ENCODE measurements at places on chromosomes 12 and 14.

DNA sequence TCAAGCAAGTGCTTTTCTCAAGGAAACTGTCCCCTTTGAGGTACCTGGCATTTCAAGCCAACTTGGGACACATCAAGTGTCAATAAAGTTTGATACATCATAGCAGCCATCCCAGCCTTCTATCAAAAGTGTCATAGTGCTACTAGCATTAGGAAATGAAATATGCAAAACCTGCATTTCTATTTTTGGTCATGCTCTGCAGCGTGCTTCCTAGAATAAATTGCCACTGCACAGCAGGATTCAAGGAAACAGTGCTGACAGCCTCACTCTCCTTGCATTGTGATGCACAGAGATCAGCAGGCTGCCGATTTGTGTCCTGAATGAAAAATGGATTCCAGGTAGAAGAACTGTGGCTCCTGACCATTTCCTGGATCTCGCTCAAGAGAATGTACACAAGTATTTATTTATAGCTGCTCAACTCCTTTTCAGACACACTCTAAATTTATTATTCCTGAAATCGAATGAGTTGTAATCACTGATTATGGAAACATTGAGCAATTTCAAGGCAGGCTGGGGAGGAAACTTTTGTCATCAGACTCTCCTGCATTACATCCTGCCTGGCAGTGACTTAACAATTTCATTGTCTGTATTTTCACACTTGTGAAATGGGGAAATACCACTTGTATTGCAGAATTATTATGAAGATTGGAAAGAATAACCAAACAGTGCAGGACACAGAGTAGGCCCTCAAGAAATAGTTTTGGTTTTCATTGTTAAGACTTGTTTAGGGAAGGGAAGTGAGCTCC is 120.9 kb downstream of the SLC38A6 start:
- DNase-seq, result no peak

DNA sequence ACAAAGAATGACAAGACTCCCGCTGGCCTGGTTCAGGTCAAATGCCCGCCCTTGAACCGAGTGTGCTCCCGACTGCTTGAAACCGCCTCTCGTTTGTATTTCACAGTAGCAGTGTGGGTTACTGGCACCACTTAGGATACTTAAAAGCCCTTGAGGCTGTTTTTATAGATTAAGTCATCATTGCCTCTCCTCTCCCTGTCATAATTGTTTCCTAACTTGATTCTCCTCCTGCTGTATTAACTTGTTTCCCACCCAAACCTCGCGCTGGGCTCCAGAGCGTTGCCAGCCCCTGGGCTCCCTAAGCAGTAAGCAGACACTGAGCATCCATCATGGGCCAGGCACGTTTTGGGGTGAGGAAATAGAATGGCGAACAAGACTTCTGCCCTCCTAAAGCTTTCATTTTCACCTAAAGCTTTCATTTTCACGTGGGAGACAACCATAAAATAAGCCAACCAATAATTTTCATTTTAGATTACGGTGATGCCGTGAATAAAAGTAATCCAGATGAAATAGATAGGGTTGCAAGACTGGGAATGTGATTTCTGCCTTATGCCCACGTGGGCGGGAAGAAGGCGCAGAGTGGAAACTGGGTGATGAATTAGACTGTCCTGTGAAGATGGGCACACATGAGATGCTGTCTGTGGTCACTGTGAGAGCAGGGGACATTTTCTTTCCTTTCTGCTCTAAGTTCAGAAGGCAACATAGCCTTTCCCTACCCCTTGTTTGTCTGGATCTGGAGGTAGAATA is 97.5 kb downstream of the PPP2R5C start:
- no peak for DNase-seq

GRCh38 chr12:117044790-117045159 is 54.4 kb downstream of the TESC start:
- DNase-seq, result no peak

GRCh38 chr12:108457006-108457733 is 57.9 kb upstream of the FICD start:
- DNase-seq, result peak; percentile 9

- no peak for DNase-seq
Measured at GRCh38 chr12:11920231-11920630, 150.5 kb upstream of the BCL2L14 start.

DNA sequence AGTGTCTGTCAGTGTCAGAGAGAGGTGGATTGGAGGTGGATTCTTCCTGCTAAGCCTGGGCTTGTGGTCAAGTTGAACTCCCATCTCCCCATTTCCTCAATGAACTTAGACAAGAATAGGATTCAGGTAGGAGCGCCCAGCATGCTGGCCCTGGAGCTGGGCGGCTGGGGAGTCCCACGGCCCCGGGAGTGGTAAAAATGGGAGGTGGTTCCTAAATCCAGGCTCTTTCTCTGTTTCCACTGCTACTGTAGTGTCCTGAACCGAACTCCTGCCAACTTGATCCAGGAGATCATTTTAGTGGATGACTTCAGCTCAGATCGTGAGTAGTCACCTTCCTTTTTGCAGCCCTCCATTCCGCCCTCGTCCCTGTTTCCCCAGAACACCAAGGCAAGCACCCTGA is 65.1 kb downstream of the GALNT16 start:
- no peak for DNase-seq

DNA sequence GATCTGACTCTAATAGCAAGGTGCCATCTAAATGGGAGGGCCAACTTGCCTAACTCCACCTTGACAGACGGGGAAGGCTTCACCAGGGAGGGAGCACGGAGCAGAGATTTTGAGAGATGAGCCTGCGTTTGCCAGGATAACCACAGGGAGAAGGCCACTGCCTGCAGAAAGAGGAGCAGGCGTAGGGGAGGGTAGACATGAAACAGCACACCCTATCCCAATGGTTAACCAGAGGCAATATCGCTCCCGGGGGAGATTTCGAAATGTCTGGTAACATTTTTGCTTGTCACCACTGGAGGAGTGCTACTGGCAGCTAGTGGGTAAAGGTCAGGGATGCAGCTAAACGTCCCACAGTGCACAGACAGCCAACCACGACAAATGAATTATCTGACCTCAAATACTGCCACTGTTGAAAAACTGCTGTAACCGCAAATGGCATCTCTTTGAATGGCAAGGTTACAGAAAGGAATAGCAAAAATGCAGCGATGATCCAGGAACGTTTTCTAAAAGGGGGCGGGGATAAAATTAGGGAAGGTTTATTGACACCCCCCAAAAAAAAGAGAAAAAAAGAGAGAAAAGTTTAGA is 126.0 kb upstream of the ATF7IP start:
- DNase-seq, result peak; percentile 65

GRCh38 chr14:69395929-69396328 is 2.2 kb downstream of the ERH start:
- DNase-seq, result no peak

GRCh38 chr14:89186856-89187376 is 230.1 kb downstream of the FOXN3 start:
- DNase-seq, result no peak

DNA sequence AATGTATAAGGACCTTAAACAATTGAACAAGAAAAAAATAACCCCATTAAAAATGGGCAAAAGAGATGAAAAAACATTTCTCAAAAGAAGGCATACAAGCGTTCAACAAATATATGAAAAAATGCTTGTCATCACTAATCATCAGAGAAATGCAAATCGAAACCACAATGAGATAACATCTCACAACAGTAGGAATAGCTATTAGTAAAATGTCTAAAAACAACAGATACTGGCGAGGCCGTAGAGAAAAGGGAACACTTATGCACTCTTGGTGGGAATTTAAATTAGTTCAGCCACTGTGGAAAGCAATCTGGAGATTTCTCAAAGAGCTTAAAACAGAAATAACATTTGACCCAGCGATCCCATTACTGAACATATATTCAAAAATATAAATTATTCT is 769.8 kb upstream of the MGAT4C start:
- no peak for DNase-seq

GRCh38 chr12:29734305-29734704 is 49.4 kb downstream of the TMTC1 start:
- no peak for DNase-seq

DNA sequence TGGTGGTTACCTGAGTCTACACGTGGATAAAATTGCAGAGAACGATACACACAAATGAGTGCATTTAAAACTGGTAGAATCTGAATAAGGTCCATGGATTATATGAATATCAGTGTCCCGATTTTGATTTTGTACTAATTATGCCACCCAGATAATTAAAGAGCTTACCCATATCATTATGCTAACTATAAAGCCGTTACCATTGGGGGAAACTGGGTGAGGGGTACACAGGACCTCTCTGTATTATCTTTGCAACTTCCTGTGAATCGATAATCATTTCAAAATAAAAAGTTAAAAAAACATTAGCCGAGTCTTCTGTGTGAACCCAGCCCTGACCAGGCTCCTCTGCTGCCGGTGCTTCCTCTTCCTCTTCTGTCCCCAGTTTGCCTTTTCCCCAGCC is 107.1 kb downstream of the SMOC1 start:
- DNase-seq, result no peak

DNA sequence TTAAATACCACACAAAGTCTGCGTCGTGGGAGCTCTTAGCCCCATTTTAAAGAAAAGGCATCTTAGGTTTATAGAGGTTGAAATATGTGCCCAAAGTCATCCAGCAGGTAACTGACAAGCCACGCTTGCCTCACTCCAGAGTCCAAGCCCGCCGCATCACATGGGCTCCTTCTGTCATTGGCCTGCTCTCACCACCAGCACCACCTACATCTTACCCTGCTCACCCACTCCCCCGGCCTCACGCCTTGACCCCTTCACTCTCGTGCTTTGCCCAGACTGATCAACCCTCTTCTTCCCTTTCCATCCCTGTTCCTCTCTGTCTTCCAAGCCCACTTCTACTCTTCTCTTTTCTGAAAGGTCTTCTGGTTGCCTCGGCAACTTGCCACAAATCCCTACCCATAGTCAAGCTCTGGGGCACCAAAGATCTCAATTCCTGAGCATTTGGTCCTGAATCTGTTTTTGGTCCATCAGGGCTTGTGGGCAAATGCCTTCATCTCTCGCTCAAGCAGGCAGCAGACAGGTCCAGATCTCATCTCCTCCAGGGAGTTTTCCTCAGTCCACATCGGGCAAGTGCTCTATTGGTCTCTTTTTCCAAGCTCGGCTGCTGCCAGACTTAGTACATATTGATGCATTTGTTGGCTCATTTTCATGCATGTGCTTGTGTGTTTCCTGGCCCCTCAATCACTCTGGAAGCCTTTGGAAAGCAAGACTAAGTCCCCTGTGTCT is 3.5 kb upstream of the KRT1 start:
- no peak for DNase-seq

DNA sequence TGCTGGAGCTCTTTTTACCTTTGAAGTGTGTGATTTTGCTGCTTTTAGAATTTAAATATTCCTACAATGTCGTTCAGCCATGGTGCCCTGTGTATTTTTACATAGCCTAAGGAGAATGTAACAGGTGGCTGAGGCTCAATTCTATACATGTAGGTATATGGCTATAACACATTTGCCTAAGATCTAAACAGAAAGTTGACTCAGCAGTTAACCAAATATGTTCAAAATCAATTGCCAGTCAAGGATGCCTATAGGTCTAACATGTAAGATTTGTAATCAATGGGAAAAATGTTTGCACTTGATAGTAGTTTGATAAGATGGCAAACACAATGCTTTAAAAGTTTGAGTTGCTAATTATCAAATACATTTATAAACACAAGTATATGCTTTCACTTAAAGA is 8.2 kb downstream of the PAWR start:
- DNase-seq, result no peak

GRCh38 chr12:61138415-61138759 is 1121.8 kb upstream of the USP15 start:
- DNase-seq, result no peak

GRCh38 chr14:54098536-54098935 is 141.9 kb upstream of the BMP4 start:
- DNase-seq, result no peak

DNA sequence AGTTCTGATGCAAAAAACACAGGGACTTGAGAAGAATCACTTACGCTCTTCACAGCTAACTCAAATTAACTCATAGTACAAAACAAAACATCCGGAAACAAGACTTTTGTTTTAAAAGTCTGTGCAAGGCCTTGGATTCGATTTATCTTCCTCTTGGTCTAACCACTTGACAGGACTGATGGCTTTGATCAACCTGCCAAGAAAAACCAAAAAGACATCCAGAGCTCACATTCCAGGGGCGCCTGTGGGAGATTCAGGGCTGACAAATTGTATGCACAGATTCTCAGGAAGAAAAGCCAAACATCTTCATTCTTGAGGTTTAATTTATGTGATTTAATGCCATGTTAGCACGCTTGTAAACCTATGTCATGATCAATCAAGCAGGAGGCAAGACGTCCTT is 129.1 kb upstream of the TMCC3 start:
- no peak for DNase-seq

DNA sequence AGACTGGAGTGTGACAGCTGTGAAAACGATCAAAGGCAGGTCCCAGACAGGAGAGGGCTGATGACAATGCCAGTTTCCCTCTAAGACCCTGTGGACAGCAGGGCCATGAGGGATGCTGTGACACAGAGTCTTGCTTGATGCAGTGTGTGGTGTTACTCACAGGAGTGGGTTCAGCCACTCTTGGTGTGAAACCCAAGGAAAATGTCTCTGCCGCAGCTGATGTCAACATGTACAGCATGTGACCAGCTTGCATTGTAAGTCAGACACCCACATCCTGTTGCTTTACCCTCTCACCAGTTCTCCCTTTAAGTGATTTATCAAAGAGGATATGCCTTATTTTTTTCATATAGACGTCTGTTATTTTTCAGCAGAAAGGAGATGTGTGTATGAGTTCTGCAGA is 268.6 kb downstream of the BTG1 start:
- DNase-seq, result peak; percentile 57

GRCh38 chr14:72818998-72819397 is 74.9 kb downstream of the DPF3 start:
- DNase-seq, result no peak

DNA sequence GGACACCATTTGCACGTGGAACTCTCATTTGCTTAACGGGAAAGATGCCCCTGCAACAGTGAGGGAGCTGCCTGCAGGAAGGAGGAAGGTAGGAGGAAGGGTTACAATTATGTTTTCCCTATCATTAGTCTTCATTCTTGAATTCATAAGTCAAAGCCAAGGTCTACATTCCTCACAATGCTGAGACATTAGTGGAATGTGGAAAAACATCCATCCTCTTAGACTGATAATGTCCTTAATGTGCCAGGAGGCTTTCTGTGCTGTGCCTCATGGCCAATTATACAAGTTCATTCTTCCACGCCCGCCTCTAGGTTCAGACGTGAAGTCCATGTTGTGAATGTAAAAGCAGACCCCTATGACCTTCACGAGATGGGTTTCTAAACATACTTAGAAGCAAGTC is 1212.4 kb upstream of the TMEM132C start:
- DNase-seq, result no peak

- no peak for DNase-seq
Measured at GRCh38 chr12:107090711-107091110, 2.6 kb downstream of the CRY1 start.

DNA sequence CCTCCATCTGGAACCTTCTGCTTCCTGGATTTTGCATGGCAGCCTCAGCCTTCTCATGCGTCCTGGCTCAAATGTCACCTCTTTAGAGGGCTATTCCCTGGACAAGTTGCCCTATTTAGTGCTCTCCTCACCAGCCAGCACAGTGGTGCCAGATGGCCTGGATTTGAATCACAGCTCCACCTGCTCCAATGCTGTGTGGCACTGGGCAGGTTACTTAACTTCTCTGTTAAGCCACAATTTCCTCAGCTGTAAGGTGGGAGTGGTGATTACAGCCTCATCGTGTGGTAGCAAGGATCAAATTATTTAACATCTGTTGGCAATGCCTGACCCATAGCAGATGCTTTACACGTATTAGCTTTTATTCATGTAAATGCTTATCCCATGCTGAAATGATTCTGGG is 16.7 kb upstream of the POP5 start:
- no peak for DNase-seq

Measured in large intestine (tissue), 12 donors.